Activated CD8-positive, alpha-beta memory T cell treated with anti-CD3 and anti-CD28 coated beads, Interleukin-2, amount 10 ng/mL, durations not matched to agents 7 days and 5 days (primary cell): ENCODE measurements at places on chromosomes 12 and 14. TPM values are rescaled to one million over a fixed set of nuclear protein-coding genes. Genes with fewer than 3 reads are reported as not detected.

DNA sequence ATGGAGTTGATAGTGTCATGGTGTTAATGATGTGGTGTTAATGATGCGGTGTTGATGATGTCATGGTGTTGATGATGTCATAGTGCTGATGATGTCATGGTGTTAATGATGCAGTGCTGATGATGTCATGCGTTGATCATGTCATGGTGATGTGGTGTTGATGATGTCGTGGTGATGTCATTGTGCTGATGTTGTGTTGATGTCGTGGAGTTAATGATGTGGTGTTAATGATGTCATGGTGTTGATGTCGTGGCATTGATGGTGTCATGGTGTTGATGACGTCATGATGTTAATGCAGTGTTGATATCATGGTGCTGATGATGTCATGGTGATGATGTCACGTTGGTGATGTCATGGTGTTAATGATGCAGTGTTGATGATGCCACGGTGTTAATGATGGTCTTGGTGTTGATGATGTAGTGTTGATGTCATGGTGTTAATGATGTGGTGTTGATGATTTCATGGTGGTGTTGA lies 49.1 kb upstream of the RIMBP2 start:
- H3K27me3 ChIP-seq: peaks cover 12% of the 10 kb centered on the region
- no peaks in the 10 kb centered on the region for H3K36me3 ChIP-seq
- H3K4me3 ChIP-seq: no peak overlapping the region
- H3K4me1 ChIP-seq: peaks cover 6% of the 10 kb centered on the region
- H3K27ac ChIP-seq: no peak overlapping the region

GRCh38 chr14:22822571-22823098 lies 7.1 kb upstream of the MRPL52 start:
- peaks cover 29% of the 10 kb centered on the region for H3K4me1 ChIP-seq
- DNase-seq: peak; percentile 81
- H3K4me3 ChIP-seq: peak overlapping the region; percentile 30
- H3K27ac ChIP-seq: no peak overlapping the region
- no peaks in the 10 kb centered on the region for H3K36me3 ChIP-seq
- H3K27me3 ChIP-seq: peaks cover 28% of the 10 kb centered on the region

DNA sequence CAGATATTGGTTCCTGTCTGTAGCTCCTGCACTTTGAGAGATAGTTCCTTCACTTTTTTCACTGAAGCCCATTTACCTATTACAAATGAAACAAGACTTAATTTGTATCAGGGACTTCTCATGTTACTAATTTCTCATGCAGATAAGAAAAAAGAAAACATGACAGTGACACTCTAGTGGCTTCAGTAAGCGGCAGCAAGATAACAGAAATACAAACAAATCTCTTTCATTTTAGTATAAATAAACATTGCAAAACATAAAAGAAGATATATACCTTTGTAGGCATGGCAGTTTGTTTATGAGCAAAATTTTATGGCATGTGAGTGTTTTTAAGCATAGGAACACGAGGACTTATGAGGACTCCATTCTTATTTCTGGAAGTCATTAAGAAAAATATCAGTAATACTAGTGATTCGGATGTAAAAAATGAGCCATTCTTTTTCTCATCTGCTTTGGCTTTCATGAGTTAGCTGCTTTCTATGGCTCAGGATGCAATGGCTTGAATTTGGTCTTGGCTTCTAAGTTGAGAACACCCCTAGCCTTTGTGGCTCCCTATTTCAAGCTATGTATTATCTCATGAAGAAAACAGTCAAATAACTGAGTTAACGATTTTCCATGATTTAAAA lies 310.1 kb upstream of the RGS6 start:
- no peak for DNase-seq
- no peaks in the 10 kb centered on the region for H3K4me1 ChIP-seq
- H3K36me3 ChIP-seq: peaks cover 33% of the 10 kb centered on the region

GRCh38 chr14:100386121-100386520 lies 63.0 kb downstream of the SLC25A47 start:
- no peaks in the 10 kb centered on the region for H3K27me3 ChIP-seq
- no peaks in the 10 kb centered on the region for H3K36me3 ChIP-seq
- H3K27ac ChIP-seq: no peak overlapping the region
- H3K4me1 ChIP-seq: peaks cover 4% of the 10 kb centered on the region
- no peak for DNase-seq
- no peak overlapping the region for H3K4me3 ChIP-seq

- no peak overlapping the region for H3K4me3 ChIP-seq
- no peak for DNase-seq
- no peaks in the 10 kb centered on the region for H3K4me1 ChIP-seq
- H3K27me3 ChIP-seq: peaks cover 3% of the 10 kb centered on the region
- no peaks in the 10 kb centered on the region for H3K36me3 ChIP-seq
Observed at GRCh38 chr14:91723501-91723900, 8.4 kb downstream of the CATSPERB start.

DNA sequence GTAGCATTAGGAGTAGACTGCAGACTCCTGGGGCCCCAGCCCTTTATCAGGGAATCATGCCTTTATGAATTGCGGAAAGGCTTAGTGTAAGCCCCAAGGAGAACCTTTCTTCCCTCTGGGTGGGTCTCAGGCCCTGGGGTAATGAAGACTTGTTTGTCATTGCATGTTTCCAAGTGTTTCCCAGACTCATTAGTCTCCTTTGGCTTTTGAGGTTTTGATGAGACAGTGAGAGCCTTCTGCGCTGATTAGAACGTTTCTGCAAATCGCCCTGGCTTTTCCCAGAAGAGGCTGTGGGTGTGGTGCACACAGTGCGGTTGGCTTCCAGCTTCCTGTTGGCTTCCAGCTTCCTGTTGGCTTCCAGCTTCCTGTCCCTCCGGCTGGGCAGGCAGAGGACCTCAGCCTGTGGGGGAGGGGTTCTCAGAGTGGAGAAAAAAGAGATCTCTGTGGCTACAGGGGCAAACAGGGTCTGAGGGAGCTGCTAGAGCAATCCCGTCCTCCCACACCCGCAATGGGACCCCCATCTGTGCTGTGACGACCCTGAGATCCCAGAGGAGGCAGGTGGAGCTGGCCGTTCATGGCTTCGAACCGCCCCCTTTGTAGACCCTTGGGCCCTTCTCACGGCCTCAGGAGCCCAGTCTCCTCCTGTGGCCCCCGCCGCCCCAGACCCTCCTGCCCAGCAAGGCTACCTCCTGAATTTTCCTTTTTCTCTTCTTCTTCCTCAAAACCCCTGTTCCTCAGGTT lies 42.1 kb downstream of the GPR68 start:
- H3K4me3 ChIP-seq: no peak overlapping the region
- peak overlapping the region; percentile 86 for H3K27ac ChIP-seq
- H3K4me1 ChIP-seq: peaks cover 52% of the 10 kb centered on the region

GRCh38 chr12:92690601-92691000 lies 12.2 kb upstream of the PLEKHG7 start:
- H3K4me3 ChIP-seq: no peak overlapping the region
- no peaks in the 10 kb centered on the region for H3K36me3 ChIP-seq
- no peak for DNase-seq
- H3K27ac ChIP-seq: no peak overlapping the region

GRCh38 chr14:48333221-48333920 lies 658.0 kb upstream of the MDGA2 start:
- DNase-seq: no peak
- no peaks in the 10 kb centered on the region for H3K4me1 ChIP-seq
- no peaks in the 10 kb centered on the region for H3K27me3 ChIP-seq
- H3K27ac ChIP-seq: no peak overlapping the region

DNA sequence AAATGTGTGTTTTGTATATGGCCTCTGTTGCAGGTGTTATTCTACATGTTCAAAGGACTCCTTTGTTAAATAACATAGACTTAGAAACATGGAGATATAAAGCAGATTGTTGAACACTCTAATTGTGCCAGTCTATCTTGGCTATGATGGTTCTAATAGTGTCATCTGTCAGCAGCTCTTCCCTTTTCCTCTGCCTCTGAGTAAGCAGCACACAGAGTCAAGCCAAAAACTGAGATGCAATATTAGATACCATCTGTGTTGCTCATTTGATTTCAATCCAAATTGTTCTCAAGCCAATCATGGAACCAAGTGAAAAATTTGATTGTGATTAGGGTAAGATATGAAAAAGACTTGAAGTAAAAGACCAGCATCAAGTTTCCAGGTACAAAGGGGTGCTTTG lies 871.1 kb upstream of the MGAT4C start:
- no peaks in the 10 kb centered on the region for H3K4me1 ChIP-seq
- H3K27me3 ChIP-seq: no peaks in the 10 kb centered on the region
- DNase-seq: no peak
- H3K36me3 ChIP-seq: peaks cover 1% of the 10 kb centered on the region
- H3K4me3 ChIP-seq: no peak overlapping the region

The RPS26 gene
- 42.2 TPM for total RNA-seq

The KLRC1 gene
- 17.8 TPM for total RNA-seq

The GALNT16 gene
- total RNA-seq: 0.35 TPM
